Central memory CD4-positive, alpha-beta T cell (primary cell): ENCODE measurements at places on chromosomes 12 and 14.

- no peak for DNase-seq
Measured at GRCh38 chr12:91219919-91220318, 37.3 kb upstream of the DCN start.

GRCh38 chr14:54775486-54776140 lies 127.0 kb downstream of the GCH1 start:
- no peak for DNase-seq

DNA sequence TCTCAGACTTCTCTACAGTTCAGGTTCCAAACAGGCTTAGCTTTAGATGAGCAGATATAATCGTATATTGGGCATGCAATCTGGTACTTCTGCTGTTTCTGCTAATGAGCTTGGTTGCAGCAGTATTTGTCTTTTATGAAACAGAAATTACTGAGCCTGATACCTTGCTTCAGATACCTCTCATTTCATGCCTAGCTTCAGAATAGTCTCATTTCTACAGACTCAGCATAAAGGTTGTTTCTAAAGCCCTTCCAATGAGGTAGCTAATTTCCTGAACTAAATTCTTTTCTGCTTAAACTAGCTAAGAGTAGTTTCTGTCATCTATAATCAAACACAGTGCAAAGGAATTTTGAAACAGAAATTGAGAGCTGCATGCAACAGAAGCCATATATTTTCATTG lies 275.0 kb upstream of the KITLG start:
- no peak for DNase-seq

GRCh38 chr14:65210822-65211182 lies 108.5 kb upstream of the MAX start:
- DNase-seq = no peak

- no peak for DNase-seq
Measured at GRCh38 chr14:24278424-24278823, 7.0 kb upstream of the RABGGTA start.

GRCh38 chr12:75587340-75588106 lies 76.1 kb upstream of the KRR1 start:
- DNase-seq = no peak

GRCh38 chr14:65958664-65959562 lies 527.3 kb upstream of the CCDC196 start:
- DNase-seq = peak; percentile 24

- DNase-seq = no peak
Measured at GRCh38 chr12:12158858-12159257, 88.1 kb downstream of the BCL2L14 start.

GRCh38 chr14:77036484-77037214 lies 8.1 kb upstream of the IRF2BPL start:
- no peak for DNase-seq
